HepG2 (cell line): ENCODE measurements at places on chromosomes 1 and 21.

GRCh38 chr1:50208315-50208714 lies 99.6 kb downstream of the ELAVL4 start:
- H3K27me3 ChIP-seq = no peaks in the 10 kb centered on the region; the same call in 2 of the 3 replicates
- no peaks in the 10 kb centered on the region for H3K36me3 ChIP-seq
- no peak overlapping the region for H3K27ac ChIP-seq
- DNase-seq = no peak
- peaks cover 2% of the 10 kb centered on the region; the same call in 1 of the 2 replicates for H3K4me1 ChIP-seq

GRCh38 chr1:22969304-22969709 lies 3.4 kb downstream of the LACTBL1 start:
- DNase-seq = no peak
- H3K4me1 ChIP-seq = peaks cover 15% of the 10 kb centered on the region
- H3K4me3 ChIP-seq = no peak overlapping the region
- no peak overlapping the region for H3K27ac ChIP-seq
- H3K36me3 ChIP-seq = no peaks in the 10 kb centered on the region

GRCh38 chr1:226973371-226973897 lies 33.3 kb downstream of the COQ8A start:
- peaks cover 45% of the 10 kb centered on the region for H3K4me1 ChIP-seq
- H3K27ac ChIP-seq = peak overlapping the region; percentile 74
- H3K36me3 ChIP-seq = peaks cover 15% of the 10 kb centered on the region
- DNase-seq = no peak

GRCh38 chr1:159171688-159172501 lies 480 bp downstream of the CADM3 start:
- H3K4me1 ChIP-seq = no peaks in the 10 kb centered on the region
- no peak overlapping the region for H3K27ac ChIP-seq
- H3K27me3 ChIP-seq = peaks cover 2% of the 10 kb centered on the region; the same call in 1 of the 2 replicates

DNA sequence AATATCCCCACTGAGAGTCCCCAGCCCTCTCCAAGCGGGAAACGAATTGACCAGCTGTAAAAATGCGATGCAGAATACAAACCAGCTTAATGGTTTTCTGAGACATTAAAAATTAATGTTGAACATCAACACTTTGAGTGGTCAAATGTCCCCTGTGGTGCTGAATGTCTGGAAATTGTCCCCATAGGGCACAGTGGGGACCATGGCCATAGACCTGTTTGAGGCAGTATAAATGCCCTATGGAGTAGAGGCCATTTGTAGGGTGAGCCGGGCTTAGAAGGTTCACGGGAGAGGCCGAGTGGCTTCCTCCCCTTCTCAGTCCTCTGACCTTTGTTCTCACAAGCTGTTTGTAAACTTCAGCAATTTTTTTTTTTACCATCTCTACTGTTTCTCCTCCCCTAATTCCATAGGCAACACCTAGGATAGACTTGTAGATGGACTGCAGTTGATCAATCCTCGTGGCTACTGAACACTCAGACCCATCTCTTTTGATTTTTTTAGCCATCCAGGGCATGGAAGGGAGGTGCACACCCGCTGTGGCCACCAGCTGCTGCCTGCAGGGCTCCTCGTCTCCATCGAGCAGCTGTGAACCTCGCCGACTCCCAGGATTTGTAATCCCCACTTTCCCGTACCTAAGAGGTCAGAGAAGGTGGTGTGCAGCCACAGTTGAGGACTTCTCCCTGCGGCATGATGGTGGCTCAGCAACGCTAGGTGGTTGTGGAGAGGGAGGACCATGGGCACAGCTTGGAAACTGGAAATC lies 41.0 kb downstream of the KAZN start:
- H3K27ac ChIP-seq = no peak overlapping the region
- H3K36me3 ChIP-seq = no peaks in the 10 kb centered on the region
- H3K4me3 ChIP-seq = no peak overlapping the region
- H3K27me3 ChIP-seq = peaks cover 2% of the 10 kb centered on the region; the same call in 1 of the 2 replicates
